Glutamatergic neuron (in vitro differentiated cells): ENCODE measurements at places on chromosomes 16 and 17. TPM values are rescaled to one million over a fixed set of nuclear protein-coding genes. Genes with fewer than 3 reads are reported as not detected.

DNA sequence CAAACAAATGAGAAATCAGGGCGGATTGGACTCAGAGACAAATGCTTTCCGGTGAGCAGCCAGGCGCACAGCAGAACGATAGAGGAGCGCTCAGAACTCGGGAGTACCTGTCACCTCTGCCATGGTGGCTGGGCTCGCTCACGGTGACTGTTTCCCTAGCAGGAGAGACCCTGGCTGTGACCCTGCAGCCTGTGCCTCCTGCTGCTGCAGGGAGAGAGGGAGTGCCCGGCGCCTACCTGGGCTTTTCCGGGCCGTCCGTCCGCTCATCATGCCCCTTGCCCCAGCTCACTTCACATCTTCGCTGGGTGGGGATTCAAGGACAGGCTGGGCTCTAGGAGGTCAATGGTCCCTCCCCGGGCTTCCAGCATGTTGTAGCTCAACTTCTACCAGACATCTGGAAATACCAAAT is 14.1 kb upstream of the DNAH17 start:
- no peak for DNase-seq

- DNase-seq, result no peak
These were observed 104.3 kb downstream of the PHKB start for GRCh38 chr16:47565454-47565853.

- no peak for DNase-seq
These were observed 199.3 kb upstream of the TBX2 start for GRCh38 chr17:61200339-61200715.

Gene HCRT
- not detected for total RNA-seq

DNA sequence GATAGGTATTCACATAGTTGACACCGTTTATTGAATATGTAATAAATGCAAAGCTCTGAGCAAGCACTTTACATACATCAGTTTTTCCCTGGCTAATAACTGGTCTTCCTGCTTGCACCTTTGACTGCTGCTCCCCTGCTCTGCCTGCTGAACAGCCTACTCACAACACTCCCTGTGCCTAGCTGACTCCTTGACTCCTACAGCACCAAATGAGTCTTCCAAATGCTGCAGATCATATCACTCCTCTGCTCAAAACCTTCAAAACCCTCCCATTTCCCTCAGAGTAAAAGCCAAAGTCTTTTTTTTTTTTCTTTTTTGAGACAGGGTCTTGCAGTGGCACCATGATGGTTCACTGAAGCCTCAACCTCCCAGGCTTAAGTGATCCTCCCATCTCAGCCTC is 18.5 kb downstream of the EFCAB3 start:
- no peak for DNase-seq

- no peak for DNase-seq
These were observed 24.2 kb upstream of the ATP2A3 start for GRCh38 chr17:3988297-3989040.

DNA sequence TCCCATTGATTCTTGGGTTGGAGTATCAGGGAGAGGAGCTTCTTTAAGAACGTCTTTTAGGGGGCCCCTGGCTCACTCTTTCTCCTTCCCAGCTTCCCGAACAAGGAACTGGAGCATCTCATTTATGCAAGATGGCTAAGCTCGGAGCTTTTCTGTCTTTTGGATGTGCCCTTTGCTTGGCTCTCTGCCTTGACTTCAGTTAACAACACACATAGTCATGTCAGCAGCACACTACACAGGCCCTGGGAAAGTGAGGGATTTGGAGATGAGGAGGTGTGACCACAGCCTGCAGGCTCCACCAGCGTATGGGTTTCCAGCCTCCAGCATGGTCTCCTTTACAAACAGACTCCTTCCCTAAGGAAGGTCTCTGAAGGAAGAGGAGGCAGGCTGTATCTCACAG is 310.4 kb downstream of the SNX29 start:
- DNase-seq, result no peak

DNA sequence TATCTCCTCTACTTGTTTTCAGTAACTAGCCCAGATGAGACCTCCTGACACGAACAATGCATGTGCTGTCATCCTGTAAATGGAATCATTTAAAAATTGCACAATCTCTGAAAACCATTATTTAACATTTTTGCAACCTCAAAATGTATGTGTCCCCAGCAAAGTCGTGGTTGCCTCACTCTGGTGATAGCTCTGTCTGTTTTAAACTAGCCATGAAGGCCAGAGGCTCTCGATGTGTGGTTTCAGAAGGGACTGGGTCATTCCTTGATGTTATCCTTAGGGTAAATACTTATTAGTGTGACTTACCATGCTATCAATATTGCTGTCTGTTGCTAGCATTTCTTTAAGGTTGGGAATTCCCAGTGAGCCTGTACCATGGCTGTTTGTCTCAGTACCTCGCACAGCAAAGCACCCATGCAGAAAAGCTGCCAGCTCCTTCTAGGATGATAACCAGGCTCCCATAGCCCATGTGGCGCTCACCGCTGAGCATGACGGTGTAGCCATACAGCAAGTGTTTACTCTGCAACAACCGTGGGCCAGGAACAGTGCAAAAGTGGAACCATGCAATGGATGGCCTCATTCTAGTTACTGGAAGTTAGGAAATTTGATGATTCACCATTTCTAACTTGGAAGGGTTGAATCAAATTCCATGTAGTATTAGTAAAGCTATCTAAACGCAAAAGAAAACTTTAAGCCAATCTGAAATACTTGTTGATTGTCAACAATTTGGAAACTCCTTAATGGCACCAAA is 2.9 kb upstream of the PGS1 start:
- no peak for DNase-seq

Gene HASPIN
- total RNA-seq, result 2.3 TPM

- no peak for DNase-seq
These were observed 452.3 kb downstream of the CNTNAP4 start for GRCh38 chr16:76729525-76729924.

DNA sequence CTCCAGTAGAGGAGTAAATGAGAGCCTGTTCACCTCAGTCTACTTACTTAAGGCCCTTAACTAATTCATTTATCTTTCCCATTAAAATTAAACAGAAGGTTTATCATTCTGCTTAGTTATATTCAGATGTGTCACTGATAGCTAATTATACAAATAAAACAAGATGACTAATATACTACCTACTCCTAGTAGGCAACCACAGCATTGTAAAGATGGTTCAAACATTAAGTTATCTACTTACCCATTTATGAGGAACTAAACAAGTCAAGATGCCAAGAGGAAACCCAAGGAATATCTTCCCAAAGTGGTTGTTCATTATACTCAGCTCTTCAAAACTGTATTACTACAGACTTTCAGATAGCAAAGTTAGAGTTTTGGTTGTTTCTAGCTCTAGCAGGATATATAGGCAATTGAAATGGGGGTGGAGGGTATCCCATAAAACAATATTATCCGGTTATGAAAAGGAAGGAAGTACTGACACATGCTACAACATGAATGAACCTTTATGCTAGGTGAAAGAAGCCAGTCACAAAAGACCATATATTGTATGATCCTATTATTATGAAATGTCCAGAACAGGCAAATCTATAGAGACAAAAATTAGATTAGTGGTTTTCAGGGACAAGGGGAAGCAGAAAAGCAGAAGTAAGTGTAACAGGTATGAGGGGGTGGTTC is 56.5 kb downstream of the SPAG9 start:
- DNase-seq, result no peak

Gene CACNG4
- total RNA-seq, result 105 TPM

- DNase-seq, result no peak
These were observed 44.1 kb downstream of the CFDP1 start for GRCh38 chr16:75389096-75389690.

GRCh38 chr16:47142821-47143676 is 696 bp downstream of the NETO2 start:
- DNase-seq, result peak; percentile 84

DNA sequence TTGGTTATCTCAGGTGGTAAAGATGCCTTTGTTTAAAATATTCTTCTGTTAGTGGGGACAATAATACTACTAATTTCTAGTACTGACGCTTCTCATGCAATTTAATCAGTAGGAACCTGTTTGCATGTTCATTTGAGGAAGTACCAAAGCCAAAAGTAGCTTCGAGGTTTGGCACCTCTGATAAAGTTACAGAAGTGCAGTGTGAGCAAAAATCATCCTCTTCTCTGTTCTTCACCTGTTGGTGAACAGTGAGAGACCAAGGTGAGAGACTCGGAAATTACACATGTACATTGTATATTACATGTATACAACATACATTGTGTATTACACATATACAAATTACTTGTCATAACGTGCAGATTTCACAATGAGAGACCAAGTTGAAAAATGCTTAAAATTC is 404.6 kb downstream of the MAF start:
- no peak for DNase-seq

- no peak for DNase-seq
These were observed 153.8 kb downstream of the CEP112 start for GRCh38 chr17:66038125-66038524.

- DNase-seq, result no peak
These were observed 8.2 kb downstream of the RHBDF1 start for GRCh38 chr16:63998-64913.

DNA sequence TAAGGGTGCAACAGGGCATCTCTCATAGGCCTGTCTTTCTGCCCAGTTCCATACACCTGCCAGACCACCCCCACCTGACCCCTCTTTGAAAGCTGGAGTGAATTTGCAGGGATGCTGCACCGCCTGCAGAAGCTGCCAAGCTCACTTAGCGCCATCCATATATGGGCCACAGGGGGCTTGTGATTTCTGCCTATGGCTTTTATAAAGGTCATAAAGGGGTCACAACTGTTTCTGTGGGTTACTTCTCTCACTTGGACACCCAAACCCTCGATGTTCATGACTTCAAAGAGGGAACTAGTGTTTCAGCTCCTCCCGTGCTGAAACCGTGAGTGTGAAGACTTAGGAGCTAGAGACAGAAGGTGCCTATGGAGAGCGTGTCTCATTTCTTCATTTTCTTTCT is 23.9 kb upstream of the MEAK7 start:
- DNase-seq, result no peak

GRCh38 chr16:69350536-69351133 is 951 bp downstream of the TMED6 start:
- no peak for DNase-seq

Gene INTS2
- 16.9 TPM for total RNA-seq

GRCh38 chr17:19728084-19728495 is 11.7 kb upstream of the SLC47A2 start:
- DNase-seq, result no peak

Gene WSCD1
- 35.6 TPM for total RNA-seq

GRCh38 chr16:78225919-78226318 is 126.5 kb downstream of the WWOX start:
- DNase-seq, result no peak

GRCh38 chr17:50426472-50426782 is 409 bp downstream of the ACSF2 start:
- DNase-seq, result no peak

DNA sequence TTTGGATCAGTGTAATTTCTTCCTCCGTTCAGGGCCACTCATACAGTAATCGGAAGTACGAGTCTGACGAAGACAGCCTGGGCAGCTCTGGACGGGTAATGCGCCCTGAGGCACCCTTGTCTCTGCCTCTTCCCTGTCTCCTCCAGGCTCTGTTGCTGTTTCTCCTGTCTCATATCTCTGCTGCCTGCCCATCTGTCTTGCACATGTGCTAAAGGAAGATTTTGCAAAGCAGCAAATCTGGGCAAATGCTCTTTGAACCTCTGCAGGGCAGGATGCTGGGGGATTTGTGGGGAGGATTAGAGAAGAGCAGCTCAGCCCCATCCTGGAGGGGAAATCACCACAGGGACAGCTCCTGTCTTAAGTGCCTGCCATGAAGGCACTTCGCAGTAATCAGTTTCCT is 32.4 kb upstream of the POLR3E start:
- DNase-seq, result peak; percentile 45

DNA sequence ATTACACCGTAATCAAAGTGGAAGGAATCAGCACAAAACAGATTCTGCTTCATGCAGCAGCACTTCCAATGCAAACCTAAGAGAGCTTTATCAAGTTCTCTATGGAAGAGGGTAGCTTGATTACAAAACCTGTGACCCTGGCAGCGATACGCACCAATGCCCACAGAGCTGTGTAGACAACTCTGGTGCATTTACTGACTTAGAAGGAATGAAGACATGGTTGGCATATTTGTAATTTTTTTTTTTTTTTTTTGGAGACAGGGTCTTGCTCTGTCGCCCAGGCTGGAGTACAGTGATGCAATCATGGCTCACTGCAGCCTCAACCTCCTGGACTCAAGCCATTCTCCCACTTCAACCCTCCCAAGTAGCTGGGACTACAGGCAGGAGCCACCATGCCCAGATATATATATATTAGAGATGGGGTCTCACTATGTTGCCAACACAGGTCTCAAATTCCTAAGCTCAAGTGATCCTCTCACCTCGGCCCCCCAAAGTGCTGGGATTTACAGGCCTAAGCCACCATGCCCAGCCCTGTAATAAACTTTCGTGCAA is 49.4 kb downstream of the XPO6 start:
- DNase-seq, result no peak

GRCh38 chr17:72715906-72716572 is 376.4 kb downstream of the SLC39A11 start:
- DNase-seq, result no peak

- peak; percentile 80 for DNase-seq
These were observed 29.5 kb downstream of the SBK1 start for GRCh38 chr16:28321700-28322411.

Gene TSNAXIP1
- total RNA-seq, result 3.4 TPM

DNA sequence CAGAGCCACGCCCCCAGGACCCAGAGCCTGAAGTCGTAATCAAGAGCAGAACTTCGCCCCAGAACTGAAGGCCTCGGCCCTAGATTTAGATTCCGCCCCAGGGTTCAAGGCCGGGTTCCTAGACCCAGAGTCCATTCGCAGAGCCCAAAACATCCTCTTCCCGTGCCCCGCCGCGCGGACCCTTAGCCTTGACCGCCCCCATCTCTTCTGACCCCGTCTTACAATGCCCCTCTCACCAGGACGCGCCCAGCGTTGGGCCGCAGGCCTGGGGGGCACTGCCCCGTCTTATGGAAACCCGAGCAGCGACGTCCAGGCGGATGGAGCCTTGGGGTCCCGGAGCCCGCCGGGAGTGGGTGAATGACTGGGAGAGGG is 5.0 kb downstream of the CD19 start:
- no peak for DNase-seq

Gene NSMCE1
- 32.7 TPM for total RNA-seq

- DNase-seq, result no peak
These were observed 4.2 kb upstream of the MMP2 start for GRCh38 chr16:55474821-55475220.

DNA sequence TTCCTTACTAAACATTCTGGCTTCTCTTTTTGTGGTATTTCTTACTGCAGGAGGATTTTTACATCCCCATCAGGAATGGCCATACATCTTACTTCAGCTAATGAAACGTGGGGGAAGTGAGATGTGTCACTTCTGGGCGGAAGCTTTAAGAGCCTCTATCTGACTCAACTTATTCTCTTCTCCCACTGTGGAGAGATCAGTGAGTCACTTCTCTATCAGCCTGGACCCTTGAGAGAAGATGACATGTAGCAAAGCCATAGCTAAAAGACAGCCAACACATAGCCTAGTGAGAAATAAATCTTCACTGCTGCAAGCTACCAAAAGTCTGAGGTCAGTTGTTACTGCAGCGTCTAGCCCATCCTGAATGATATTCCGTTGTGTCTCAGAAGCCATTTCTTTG is 1066.7 kb upstream of the RBFOX1 start:
- DNase-seq, result no peak
